Amniotic epithelial cell (primary cell): ENCODE measurements at places on chromosomes 6 and 20.

- DNase-seq: no peak
Measured at GRCh38 chr20:62361799-62362589, 5.1 kb downstream of the LAMA5 start.

- DNase-seq: no peak
Measured at GRCh38 chr6:113057567-113058053, 710.5 kb downstream of the RFPL4B start.

DNA sequence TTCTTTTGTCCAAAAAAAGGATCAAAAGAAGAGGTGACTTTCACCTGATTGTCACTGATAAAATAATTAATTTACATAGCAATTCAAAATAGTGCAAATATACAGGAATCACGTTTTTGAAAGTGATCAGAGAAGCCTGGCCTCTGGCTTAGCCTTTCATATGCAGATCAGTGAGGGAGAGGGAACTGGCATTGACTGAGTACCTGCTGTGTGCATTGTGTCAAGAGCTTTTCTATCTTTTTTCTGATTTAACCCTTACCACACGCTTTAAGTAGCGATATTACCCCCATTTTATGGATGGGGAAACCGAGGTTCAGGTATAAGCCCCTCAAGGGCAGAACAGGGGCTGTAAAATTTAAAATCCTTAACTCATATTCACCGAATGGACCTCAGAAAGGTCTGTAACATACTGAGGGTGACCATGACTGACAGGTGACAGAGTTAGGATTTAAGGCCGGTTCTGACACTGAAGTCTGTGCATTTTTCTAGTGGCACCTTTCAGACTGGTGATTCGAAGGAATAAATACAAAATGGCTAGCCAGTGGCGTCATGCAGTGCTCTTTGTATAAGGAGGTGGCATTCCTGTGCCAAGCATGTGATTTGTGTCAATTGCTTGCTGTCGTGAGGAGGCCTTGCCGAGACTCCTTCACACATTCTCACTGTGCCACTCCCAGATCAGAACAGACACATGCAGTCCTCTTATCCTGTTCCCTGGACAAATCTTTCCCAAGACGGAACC, 310.2 kb downstream of the TSHZ2 start:
- DNase-seq: no peak

GRCh38 chr6:110628330-110628729, 151.9 kb upstream of the SLC22A16 start:
- DNase-seq: peak; percentile 85

DNA sequence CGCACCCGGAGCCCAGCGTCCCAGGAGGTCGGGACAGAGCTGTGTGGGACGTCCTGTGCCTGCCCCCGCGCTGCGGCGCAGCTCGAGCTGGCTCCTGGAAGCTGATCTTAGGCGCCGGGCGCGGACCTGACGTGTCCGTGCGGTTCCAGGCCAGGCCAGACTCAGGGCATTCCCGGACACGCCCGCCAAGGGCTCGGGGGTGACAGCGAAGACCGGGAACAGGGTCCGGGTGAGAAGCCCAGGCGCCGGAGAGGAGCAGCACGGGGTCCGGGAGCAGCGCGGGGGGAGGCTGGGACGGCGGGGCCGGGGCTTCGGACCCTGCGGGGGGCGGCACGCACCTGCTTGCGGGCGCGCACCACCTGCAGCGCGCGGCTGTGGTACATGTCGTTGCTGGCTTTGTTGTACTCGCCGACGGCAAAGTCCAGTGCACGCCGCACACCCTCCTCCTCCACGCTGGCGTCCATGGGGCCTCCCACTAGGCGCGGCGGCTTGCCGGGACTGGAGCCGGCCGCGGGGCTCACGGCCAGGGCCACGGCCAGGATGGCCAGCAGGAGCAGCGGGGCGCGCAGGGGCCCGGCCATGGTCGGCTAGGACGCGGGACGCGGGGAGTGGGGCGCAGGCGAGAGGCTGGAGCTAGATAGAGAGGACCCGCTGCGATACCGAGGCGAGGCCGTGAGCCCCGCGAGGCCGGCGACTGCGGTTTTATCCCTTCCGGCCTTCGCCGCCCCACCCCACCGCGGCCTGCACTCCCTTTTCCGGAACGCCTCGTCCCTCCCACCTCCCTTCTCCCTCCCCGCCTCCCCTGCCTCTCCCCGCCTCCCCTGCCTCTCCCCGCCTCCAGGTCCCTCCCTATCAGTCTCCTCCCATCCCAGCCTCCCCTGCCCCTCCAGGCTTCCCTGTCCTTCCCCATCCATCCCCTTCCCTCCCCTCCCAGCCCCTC, at the start of gene CST3:
Gene CST3, minus strand, starts transcription at position 674 of the 940 bp plus-strand sequence. Its CDS starts 93 bp downstream, at position 581.
- peak; percentile 90 for DNase-seq

DNA sequence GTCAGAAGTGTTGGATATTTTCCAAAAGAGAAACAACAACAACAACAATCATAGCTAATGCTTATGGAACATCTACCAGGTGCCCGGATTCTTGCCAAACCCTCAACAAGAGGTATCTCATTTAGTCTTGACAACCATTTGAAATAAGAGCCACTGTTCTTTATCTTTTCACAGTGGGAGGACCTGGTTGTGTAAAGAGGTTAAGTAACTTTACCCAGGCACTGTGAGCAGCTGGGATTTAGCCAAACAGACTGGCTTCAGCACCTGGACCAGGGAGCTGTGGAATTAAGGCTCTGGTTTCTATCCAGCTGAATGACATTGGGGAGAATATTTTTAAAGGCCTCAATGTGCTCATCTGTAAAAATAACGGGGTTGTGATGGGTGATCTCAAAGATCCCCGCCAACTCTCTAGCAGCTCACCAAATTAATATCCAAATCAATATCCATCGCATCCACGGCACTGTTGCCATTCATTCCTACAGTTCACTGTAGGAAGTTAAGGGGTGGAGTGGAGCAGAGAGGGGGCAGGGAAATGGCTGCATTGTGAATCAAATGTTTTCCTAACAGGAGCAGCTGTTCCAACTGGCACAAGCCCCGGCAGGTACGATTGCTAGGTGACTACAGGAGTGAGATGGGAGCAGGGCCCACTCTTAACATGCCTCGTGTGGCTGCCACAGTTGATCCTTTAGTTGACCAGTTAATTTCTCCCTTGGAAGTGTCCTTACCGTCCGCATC, 61.8 kb downstream of the GCNT2 start:
- peak; percentile 46 for DNase-seq

- no peak for DNase-seq
Measured at GRCh38 chr6:143336446-143337152, 113.9 kb downstream of the ADAT2 start.

DNA sequence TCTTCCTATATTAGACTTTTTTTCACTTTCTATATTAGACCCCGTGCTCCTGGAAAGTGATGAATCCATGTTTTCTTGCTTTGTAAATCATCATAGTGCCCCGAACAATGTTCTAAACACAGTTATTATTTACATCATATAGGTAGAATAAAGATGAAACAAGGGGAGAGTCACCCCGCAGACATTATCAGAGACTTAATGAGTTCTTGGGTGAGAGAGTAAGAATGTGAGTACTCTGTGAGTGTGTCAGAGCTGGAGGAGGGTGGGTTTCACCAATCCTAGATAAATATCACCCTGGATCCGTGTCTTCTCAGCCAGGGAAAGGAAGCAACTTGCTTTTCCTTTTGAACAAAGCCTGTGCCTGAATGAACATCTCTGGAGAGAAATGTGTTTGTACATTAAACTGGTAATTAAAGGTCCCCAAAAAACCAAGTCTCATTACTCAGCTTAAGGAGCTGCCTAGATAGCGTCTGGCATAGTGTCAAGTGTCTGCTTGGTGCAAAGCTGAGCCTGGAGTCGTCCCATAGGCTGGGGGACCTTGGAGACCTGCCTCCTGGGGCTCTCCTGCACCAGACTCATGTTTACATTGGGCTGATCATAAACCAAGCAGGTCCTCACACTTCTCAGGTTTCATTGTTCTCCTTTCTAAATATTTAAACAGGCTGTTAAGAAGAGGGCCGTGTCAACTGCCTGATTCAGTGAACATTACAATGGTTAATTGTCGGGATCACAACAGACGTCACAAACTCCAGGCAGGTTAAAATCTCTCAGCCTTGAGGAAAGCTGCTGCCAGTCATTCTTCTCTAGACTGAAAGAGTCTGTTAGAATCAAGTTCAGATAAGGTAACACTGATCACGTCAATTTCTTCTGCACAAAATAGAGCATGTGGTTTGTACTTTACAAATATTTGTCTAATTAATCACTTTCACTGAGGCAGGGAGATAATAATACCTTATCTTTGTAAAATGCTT, 179.7 kb upstream of the MYLIP start:
- peak; percentile 68 for DNase-seq

- DNase-seq: no peak
Measured at GRCh38 chr6:10567256-10568026, 46.3 kb downstream of the GCNT2 start.

- no peak for DNase-seq
Measured at GRCh38 chr6:14573267-14573666, 455.7 kb downstream of the CD83 start.

GRCh38 chr6:17850281-17850680, 137.2 kb downstream of the KIF13A start:
- DNase-seq: no peak

DNA sequence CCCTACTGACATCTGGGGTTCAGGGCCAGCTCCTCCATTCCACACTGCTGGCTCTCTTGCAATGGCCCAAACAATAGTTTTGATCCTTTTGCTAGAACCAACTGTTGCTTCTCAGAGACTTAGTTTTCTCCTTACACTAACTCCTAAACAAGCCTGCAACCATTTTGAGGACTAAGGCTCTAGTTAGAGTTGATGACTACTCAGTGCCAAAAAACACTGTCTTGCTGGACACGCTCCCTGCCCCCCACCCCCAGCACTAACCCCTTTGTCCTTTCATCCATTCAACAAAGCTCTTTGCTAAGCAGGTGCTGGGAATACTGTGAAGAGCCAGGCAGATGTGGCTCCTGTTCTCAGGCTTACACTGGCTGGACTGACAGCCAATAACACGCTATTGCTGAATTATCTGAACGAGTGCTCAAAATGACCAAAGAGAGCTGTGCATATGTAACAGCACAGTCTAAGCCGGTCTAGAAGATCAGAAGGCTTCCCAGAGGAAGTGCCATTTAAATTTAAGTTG, 17.6 kb downstream of the GCLC start:
- DNase-seq: no peak

DNA sequence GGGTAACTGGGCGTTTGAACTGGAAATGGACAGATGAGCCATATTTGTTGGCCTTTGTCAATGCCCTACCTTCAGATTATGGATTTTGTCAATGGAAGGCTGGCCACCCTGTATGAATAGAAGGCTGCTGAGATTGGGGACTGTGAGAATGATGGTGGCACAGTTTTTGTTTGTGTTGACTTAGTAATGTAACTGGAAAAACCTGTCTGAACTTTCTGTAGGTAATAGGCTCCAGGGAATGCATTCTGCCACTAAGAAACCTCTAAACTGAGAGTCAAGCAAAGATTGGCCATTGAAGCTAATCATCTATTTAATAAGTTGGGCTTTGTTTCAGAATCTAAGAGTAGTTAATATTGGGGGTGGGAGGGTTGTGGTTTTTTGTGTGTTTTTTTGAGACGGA, 97.5 kb downstream of the FOXO3 start:
- DNase-seq: no peak

DNA sequence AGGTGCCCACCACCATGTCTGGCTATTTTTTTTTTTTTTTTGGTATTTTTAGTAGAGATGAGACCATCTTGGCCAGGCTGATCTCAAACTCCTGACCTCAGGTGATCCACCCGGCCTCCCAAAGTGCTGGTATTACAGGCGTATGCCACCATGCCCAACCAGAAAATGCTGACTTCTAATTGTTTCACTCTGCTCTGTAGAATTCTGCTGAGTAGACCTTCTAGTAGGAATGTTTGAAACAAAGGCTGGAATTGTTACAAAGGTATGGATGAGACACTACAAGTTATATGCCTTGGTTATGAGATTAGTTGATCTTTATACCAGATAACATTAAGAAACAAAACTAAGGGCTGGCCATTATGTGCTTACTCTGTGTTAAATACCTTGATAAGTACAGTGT, 44.8 kb downstream of the MEP1A start:
- DNase-seq: no peak

DNA sequence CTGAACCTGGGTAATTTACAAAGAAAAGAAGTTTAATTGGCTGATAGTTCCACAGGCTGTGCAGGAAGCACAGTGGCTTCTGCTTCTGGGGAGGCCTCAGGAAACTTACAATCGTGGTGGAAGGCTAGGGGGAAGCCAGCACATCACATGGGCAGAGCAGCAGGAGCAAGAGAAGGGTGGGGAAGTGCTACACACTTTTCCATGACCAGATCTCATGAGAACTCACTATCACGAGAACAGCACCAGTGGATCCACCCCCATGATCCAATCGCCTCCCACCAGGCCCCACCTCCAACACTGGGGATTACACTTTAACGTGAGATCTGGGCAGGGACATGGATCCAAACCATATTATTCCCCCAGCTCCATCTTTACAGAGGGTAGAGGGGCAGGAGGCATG, 166.4 kb downstream of the NFATC2 start:
- no peak for DNase-seq

DNA sequence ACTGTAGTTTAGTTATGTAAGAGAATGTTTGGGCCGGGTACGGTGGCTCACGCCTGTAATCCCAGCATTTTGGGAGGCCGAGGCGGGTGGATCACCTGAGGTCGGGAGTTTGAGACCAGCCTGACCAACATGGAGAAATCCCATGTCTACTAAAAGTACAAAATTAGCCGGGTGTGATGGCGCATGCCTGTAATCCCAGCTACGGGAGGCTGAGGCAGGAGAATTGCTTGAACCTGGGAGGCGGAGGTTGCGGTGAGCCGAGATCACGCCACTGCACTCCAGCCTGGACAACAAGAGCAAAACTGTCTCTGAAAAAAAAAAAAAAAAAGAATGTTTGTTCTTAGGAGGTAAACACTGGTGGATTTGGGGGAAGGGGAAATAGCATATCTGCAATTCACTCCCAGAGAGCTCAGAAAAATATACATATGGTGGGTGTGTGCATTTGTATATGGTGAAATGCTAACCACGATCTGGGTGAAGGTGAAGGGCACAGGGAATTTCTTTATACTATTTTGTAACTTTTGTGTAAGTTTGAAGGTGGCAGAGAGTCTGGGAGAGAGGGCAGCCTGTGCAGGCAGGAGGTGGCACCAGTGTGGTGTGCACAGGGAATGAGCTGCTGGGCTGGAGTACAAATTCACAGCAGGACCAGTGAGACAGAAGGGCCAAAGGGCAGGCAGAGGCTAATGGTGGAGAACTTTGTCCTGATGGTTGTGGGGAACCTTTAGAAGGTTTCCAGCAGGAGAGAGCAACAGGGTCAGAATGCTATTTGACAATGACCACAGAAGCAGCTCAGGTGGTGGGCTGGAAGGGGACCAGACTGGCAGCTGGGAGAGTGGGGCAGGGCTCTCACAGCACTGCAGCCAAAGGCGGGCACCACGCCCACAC, 42.4 kb downstream of the SSR1 start:
- DNase-seq: no peak

GRCh38 chr6:3325210-3325609, 66.5 kb downstream of the PSMG4 start:
- DNase-seq: peak; percentile 28

GRCh38 chr6:16436550-16436949, 198.2 kb downstream of the GMPR start:
- DNase-seq: no peak

- DNase-seq: no peak
Measured at GRCh38 chr6:10824297-10824696, 14.0 kb downstream of the MAK start.

- peak; percentile 68 for DNase-seq
Measured at GRCh38 chr6:75460681-75461080, 32.9 kb downstream of the FILIP1 start.

GRCh38 chr20:62824476-62825332, 7.9 kb downstream of the COL9A3 start:
- peak; percentile 55 for DNase-seq
